Large intestine (tissue), 12 donors: ENCODE measurements at places on chromosomes 11 and 22. TPM values are rescaled to one million over a fixed set of nuclear protein-coding genes. Genes with fewer than 3 reads are reported as not detected.
A peak's percentile ranks its signal among the peaks of the same experiment; 100 is the strongest.

GRCh38 chr11:35241531-35241930 lies 102.6 kb downstream of the CD44 start:
- DNase-seq: no peak

DNA sequence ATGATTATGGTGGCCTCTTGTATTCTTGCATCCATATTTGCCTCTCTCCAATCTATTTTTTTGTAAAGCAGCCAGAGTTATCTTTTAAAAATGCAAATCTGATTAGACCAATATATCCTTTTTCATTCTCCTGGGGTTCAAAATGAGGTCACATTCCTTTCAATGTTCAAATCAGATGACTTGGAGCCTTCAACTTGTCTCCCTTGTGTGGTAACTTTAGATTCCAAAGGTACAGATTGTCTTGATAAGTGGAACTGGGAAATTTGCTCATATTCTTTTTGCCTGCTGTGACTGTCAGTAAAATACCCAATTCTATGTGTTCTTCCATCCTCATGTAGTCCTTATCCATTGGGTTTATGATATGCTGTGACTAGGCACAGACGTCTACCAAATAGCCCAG lies 15.1 kb upstream of the CAPRIN1 start:
- peak; percentile 39 for DNase-seq

DNA sequence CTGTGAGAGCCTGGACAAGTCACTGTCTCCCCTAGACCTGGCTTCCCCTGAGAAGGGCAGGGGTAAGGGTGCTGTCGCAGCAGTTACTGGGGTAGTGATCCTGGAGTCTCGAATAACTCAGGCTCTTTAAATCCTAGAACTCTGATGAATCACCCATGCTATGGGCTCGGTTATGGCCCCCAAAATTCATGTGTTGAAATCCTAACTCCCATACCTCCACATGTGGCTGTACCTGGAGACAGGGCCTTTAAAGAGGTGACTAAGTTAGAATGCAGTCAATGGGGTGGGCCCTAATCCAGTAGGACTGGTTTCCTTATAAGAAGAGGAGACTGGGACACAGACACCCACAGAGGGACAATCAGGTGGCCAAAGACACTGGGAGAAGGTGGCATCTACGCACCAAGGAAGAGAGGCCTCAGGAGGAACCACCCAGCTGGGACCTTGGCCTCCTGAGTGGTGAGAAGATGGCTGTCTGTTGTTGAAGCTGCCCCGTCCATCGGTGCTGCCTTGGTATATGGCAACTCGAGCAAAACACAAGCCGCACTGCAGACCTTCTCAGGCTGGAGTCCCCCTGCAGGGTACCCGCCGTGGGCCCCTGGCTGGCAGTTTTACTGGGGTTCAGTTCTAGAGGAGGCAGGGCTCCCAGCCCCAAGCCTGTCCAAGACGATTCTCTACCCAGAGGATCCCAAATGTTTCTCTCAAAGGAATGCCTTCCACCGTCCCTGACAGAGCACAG lies 48.8 kb upstream of the SHISAL1 start:
- no peak for DNase-seq

DNA sequence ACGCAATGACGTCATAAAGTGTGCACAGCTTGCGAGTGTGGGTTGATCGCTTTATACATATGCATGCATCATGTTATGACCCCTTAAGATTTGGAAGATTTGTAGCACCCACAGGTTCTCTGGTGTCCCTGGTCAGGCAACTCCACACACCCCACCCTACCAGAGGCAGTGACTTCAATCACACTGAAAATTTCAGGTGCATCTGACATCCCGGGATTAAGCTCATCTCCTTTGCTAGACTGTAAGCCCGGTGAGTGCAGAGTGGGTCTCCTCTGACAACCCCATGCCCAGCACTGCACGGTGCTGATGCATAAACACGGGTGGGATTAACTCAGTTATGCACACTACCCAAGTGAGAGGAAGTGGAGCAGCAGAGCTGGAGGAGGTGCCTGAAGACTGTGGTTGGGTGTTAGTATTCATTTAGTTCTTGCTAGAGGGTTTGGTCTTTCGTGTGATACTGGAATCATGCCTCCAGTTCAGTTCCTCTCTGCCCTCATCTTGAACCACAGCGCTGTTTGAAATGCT lies 6.5 kb downstream of the ARSA start:
- no peak for DNase-seq

- DNase-seq: no peak
Observed at GRCh38 chr11:72918851-72919250, 104.6 kb downstream of the ATG16L2 start.

- no peak for DNase-seq
Observed at GRCh38 chr11:36007127-36007655, 63.3 kb downstream of the LDLRAD3 start.

DNA sequence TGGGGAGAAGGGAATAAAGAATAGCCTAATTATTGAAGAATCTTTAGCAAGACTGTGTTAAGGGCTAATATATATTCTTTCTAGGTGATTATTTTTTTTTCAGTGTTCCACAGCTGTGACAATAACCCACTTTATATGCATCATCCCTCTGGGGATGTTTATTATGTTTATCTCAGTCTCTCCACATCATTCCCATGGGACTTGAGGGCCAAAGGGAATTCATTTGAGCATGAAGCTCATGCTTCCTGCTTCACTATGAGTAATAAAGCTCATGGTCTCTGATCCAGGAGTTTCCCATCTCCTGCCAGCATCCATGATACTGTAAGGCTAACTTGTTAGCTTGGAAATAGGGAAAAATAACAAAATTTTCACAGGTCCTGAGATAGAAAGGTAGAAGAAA lies 1888.4 kb downstream of the LRRC4C start:
- no peak for DNase-seq

GRCh38 chr11:134956450-134957210 lies 544.6 kb upstream of the B3GAT1 start:
- no peak for DNase-seq

DNA sequence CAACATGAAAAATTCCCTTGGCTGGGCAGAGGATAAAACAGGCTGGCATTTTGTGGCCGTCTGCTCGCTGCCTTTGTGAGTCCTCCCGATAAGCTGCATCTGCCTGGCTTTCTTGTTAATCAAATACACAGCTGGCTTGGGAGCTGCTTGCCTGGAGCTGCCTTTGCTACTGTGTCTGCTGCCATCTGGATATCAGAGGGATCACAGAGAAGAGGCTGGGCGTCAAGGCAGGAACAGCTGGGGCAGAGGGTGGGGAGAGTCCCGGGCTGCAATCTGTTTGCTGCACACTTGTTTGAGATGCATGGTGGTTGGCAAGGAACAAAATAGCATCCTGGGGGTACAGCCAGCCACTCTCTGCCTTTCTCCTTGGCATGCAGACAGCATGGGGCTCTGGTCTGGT lies 36.0 kb downstream of the COMMD9 start:
- DNase-seq: peak; percentile 20

DNA sequence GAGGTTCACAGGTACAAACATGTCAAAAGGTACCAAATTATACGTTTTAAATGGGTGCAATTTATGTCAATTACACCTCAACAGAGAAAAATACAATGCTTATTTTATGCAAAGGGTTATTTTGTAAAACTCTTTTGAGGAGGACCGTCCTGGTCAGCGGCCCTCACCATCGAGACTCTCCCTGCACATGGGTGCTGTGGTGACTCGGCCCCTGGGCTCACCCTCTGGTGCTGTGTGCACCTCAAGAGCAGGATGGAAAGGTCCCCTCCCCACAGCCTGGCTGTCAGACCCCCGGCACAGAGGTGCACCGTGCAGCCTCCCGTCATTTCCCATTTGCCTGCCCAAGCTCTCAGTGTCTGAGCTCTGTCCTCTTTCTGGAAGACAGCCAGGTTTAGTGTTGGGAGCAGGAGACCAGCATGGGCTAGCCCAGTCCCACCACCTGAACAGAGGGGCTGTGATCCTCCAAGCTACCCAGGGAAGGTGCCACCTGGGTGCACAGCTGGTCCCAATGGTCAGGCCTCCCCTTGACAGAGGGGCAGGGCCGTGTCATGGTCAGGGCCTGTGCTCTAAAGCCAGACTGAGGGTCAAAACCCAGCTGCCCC lies 41.8 kb upstream of the PRODH start:
- DNase-seq: no peak

GRCh38 chr11:613369-613968 lies 2.3 kb downstream of the IRF7 start:
- peak; percentile 64 for DNase-seq

GRCh38 chr22:33049119-33049729 lies 9.0 kb downstream of the SYN3 start:
- DNase-seq: peak; percentile 54

DNA sequence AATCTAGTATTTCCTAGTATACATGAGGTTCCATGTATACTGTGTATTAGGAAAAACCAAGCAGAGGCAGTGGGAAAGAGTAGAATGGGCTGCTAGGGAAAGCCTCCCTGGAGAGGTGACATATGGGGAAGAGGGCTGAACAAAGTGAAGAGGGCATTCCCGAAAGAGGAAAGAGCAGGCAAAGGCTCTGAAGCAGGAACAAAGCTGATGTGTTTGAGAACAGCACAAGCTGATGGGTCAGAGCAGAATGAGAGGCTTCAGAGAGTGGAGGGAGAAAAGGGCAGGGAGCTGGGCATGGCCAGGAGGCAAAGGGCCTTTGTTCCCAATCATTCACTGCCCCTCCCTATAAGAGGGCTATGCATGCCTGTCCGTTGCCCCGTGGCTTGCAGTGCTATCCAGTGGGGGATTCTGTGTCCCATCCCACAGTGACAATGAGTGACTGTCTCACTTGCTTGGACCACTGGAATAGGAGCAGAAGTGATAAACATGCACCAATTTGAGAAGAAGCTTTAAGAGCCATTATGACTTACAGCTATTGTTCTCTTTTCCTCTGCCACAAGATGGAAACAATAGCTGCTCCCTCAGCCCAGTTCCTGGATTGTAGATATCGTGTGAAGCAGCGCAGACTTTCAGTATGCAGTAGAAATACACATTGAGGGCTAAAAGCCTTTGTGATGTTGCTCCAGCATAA lies 39.6 kb downstream of the GALNT18 start:
- DNase-seq: no peak

GRCh38 chr11:124113890-124114289 lies 1.4 kb upstream of the VWA5A start:
- peak; percentile 73 for DNase-seq

DNA sequence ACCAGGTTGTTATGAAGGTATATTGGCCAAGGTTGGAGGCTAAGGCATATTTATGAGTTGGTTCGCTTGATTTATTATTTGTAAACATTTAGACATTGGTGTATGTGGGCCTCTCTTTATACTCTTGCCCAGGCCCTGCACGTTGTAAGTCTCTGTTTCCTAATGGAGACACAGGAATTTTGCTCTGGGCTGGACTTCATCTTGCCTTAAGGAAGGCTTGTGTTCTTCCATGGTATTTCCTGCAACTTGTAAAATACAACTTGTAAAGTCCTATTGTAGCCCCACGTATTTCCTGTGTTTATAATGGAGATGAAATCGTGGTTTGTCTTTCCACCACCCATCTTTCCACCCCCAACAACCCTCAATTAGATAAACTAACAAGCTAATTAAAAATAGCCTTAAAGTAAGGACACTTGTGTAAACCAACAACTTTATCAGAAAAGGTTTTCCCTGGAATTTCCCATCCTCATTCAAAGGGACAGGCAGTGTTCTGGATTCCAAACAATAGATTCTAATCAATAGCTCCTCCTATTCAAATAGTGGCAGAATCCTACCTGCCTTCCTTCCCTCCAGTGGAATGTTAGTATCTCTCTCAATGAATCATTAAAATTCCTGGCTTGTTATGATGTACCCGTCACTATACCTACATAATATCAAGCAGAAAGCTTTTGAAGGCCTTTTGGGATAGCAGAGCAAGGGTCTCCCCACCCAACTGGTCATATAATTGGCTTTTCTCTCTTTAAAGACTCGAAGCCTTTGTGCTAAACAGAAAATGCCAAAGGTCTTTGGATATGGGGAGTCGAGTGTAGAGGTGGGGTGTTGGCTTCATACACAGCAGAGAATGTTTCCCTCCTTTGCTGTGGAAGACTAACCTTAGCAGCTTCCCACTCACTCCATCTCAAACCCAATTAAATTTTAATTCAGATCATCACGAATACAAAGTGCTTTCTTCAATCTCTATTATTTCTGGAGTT lies 77.1 kb downstream of the UBASH3B start:
- no peak for DNase-seq

GRCh38 chr22:41732096-41732772 lies 32.9 kb downstream of the MEI1 start:
- no peak for DNase-seq

DNA sequence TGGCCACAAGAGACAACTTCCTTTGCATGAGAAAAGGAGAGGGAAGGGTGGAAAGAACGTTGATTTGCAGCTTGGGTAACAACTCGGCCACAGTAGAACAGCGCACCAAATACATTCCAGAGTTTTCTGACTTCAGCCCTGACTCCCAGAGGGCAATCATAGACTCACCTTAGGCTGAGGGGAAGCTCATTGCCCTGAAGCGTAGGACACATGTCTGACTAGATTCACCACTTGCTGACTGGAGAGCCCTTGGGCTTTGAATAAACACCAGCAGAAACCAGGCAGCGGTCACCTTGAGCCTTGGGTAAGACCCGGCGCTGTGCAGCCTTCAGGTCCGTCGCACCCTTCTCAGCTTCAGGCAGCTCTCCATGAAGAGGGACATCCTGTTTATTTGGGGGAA lies 151.8 kb upstream of the GRIA4 start:
- no peak for DNase-seq

GRCh38 chr22:21823740-21824444 lies 43.6 kb downstream of the MAPK1 start:
- no peak for DNase-seq

- DNase-seq: no peak
Observed at GRCh38 chr22:48044487-48045060, 1282.1 kb downstream of the TBC1D22A start.

- DNase-seq: no peak
Observed at GRCh38 chr11:77813256-77813655, 7.3 kb downstream of the RSF1 start.

GRCh38 chr22:48664586-48664985 lies 1163.1 kb downstream of the BRD1 start:
- DNase-seq: no peak

Gene AQP11
- polyA plus RNA-seq: 18.1 TPM

Gene NPTXR
- 9.8 TPM for polyA plus RNA-seq

Gene BTBD10
- 22.6 TPM for polyA plus RNA-seq

Gene MRGPRE
- polyA plus RNA-seq: not detected

Gene SOX6
- 44.1 TPM for polyA plus RNA-seq

Gene AKIP1
- polyA plus RNA-seq: 15.0 TPM

Gene P2RY6
- 19.9 TPM for polyA plus RNA-seq

Gene PRRG4
- 9.3 TPM for polyA plus RNA-seq

Gene NCAM1
- 63.0 TPM for polyA plus RNA-seq

Gene NR1H3
- 159 TPM for polyA plus RNA-seq

Gene CDON
- polyA plus RNA-seq: 22.8 TPM

Gene NRIP3
- polyA plus RNA-seq: 0.78 TPM

Gene BMAL1
- 7.6 TPM for polyA plus RNA-seq

Gene MUC2
- 94.8 TPM for polyA plus RNA-seq

Gene DPAGT1
- 51.1 TPM for polyA plus RNA-seq
